ENCODE measurements at places on chromosomes 1 and 21.

DNA sequence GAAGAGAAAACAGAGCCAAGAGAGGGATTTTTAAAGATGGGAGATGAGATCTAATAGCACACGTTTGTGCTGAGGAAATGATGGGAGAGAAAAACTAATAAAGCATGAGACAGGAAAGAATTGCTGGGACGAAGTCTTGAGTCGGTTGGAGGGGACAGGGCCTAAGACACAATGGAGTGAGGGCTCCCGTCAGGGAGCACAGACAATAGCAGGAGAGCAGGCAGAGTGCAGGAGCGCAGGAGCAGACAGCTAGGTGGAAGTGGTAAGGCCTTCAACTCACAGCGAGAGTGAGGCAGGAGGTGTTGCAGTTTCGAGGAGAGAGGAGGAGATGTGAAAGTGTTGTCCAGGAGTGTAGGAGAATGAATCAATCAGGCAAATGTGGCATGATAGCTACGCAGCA is 59.9 kb upstream of the SOX13 start:
- H3K4me3 ChIP-seq = no peak overlapping the region
- H3K27ac ChIP-seq = no peak overlapping the region
- H3K4me1 ChIP-seq = peaks cover 10% of the 10 kb centered on the region
- H3K36me3 ChIP-seq = no peaks in the 10 kb centered on the region

GRCh38 chr1:3017440-3018050 is 3.7 kb upstream of the ACTRT2 start:
- peaks cover 2% of the 10 kb centered on the region for H3K4me1 ChIP-seq
- no peak overlapping the region for H3K27ac ChIP-seq
- no peak for DNase-seq
- H3K27me3 ChIP-seq = peaks cover 27% of the 10 kb centered on the region
- no peaks in the 10 kb centered on the region for H3K36me3 ChIP-seq

DNA sequence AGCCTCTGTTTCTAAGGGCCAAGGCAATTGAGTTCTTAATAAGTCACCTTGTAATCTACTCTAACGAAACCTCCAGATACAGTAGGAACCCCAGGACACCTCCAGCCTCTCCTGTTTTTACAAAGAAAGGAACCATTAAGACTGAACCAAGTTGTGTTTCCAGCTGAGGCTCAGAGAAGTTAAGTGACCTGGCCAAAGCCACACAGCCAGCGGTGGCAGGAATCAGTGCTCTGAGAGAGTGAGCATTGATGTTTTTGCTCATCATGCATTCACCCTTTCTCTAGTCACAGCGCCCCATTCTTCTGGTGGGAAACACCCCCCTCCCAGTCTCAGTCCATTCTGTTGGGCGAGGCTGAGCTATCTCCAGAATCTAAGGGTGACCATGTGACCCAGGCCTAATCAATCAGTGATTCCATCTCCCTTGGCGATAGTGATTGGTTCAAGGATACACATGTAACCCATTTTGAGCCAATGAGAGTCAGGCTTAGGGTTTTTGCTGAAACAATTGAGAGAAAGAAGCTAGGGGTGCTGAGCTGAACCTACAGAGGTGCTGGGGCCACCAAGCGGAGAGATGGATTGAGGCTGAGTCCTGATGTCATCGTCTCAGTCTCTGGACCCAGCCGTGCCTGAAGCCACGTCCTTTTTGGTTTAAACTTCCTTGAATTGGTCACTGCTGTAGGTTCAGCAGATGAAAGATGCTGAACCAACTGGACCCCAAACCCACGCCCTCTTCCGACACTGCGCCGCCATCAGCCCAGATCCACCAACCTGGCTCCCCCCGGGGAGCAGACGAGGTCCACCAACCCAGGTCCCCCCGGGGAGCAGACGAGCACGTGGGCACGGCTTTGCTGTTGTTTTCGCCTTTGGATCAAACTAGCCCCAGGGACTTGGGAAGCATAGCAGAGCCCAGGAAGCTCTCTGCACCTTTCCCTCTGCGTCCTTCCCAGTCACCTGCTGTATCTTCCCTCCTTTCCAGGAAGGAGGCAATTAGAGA is 28.0 kb upstream of the RERE start:
- H3K4me3 ChIP-seq = no peak overlapping the region
- H3K27me3 ChIP-seq = no peaks in the 10 kb centered on the region
- no peak for DNase-seq
- peaks cover 4% of the 10 kb centered on the region for H3K4me1 ChIP-seq
- H3K27ac ChIP-seq = no peak overlapping the region

DNA sequence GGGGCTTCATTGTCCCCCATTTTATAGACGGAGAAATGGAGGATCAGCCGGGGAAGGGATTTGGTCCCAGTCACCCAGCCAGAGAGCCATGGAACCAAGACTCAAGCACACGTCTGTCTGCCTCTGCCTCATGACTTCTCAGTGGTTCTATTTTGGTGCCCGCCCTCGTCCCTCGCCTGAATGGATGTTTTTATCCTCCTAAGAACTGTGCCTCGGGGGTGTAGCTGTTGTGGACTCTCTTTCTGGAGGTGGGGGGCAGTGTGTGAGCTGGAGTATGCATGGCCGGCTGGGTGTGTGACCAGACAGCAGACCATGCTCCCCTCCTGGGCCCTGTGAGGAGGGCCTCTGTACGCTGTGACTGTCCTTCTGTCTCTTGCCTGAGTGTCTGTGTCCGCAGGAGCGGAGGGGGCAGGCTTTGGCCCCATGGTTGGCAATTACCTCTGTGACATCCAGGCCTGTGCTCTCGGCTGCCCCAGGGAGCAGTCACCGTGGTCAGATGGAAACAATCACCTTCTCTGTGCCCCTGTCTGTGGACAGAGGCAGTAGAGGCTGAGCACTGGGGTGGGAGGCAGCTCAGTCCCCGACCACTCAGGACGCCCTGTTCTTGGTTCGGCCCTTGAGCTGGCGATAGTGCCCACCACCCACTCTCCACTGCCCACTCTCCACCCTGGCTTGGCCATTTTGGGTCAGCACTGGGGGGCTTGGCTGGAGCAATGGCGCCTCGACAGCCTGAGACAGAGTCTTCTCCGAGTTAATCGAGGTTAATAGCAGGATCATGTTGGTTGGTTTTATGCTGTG is 20.4 kb downstream of the WNT4 start:
- DNase-seq = no peak
- H3K27me3 ChIP-seq = no peaks in the 10 kb centered on the region
- H3K27ac ChIP-seq = no peak overlapping the region
- peaks cover 6% of the 10 kb centered on the region for H3K4me1 ChIP-seq
- H3K36me3 ChIP-seq = peaks cover 7% of the 10 kb centered on the region

DNA sequence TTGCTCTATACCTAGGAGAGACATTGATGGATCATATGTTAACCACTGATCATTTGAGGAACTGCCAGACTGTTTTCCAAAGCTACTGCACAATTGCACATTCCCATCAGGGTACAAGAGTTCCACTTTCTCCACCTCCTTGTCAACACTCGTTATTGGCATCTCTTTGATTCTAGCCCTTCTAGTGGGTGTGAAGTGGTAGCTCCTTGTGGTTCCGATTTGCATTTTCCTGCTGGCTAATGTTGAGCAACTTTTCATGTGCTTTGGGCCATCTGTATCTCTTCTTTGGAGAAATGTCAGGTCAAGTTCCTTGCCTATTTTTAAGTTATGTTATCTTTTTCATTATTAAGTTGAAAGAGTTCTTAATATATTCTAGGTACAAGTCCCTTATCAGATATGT is 90.1 kb downstream of the DMRTB1 start:
- H3K4me1 ChIP-seq = no peaks in the 10 kb centered on the region
- DNase-seq = no peak
- H3K27me3 ChIP-seq = peaks cover 39% of the 10 kb centered on the region

- DNase-seq = no peak
- H3K27me3 ChIP-seq = no peaks in the 10 kb centered on the region
- peak overlapping the region; percentile 66 for H3K27ac ChIP-seq
- no peak overlapping the region for H3K4me3 ChIP-seq
- H3K4me1 ChIP-seq = peaks cover 32% of the 10 kb centered on the region
Observed at GRCh38 chr1:47684518-47684917, 246.7 kb downstream of the FOXD2 start.

DNA sequence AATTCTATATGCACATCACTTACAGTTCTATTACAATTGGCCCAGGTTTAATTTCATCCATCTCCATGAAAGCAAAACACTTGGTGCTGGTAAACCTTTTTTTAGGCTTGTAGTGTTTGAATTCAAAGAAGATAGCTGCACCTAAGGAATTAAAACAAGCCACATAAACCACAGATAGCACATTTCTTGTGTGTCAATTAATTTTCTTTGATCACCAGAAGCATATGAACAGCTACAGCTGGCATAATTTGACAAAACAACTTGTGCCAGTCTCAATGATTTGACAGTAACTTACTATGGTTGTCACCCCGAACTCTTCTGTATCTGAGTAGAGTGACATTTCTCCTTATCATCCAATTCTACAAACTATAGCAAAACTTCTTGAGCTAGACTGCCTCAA is 42.2 kb downstream of the AIDA start:
- no peak for DNase-seq
- no peak overlapping the region for H3K27ac ChIP-seq
- H3K4me1 ChIP-seq = no peaks in the 10 kb centered on the region
- no peaks in the 10 kb centered on the region for H3K27me3 ChIP-seq
- H3K36me3 ChIP-seq = peaks cover 17% of the 10 kb centered on the region
- no peak overlapping the region for H3K4me3 ChIP-seq

- no peaks in the 10 kb centered on the region for H3K27me3 ChIP-seq
- peaks cover 11% of the 10 kb centered on the region for H3K36me3 ChIP-seq
- H3K4me1 ChIP-seq = no peaks in the 10 kb centered on the region
- DNase-seq = no peak
- no peak overlapping the region for H3K27ac ChIP-seq
Observed at GRCh38 chr21:26833011-26833410, 12.2 kb downstream of the ADAMTS1 start.

GRCh38 chr1:165639821-165640623 is 9.0 kb downstream of the MGST3 start:
- no peaks in the 10 kb centered on the region for H3K36me3 ChIP-seq
- H3K4me3 ChIP-seq = no peak overlapping the region
- H3K4me1 ChIP-seq = peaks cover 2% of the 10 kb centered on the region
- no peak for DNase-seq
- no peak overlapping the region for H3K27ac ChIP-seq
- H3K27me3 ChIP-seq = no peaks in the 10 kb centered on the region

Data from neuronal stem cell (in vitro differentiated cells).